Stimulated activated CD8-positive, alpha-beta memory T cell treated with anti-CD3 and anti-CD28 coated beads, Interleukin-15, amount 100 ng/mL, for 48 hours (primary cell): ENCODE measurements at places on chromosomes 16 and 17.

DNA sequence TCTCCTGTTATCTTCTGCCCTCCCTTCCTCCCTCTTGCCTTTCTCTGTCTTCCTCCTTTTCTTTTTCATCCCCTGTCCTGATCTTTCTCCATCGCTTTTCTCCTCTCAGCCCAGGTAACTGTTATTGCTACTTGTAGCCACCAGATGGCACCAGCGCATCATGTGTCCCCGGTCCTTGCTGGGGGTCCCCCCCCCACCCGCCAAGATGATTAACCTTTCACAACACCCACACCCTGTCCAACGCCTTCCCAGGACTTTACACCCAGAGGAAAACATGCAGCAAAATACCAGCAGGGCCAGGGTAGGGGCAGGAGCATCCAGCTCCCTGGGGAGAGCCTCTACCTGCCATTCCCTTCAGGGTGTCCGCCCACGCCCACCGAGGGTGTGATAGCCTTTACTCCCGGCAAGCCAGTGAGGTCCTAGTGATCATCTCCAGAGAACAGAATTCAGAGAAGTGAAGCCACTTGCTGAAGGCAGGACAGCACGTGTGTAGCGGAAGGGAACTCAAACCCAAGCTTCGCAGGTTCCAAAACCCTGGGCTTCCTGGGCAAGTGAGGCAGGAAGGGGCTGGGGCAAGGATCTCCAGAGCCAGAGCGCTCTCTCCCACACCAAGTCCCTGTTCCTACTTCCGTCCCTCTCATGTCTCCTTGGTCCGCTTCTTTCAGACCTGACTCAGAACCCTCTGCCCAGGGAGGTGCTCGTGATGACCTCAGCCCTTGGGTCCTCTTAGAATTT, 13.4 kb upstream of the TAC4 start:
- DNase-seq, result no peak

DNA sequence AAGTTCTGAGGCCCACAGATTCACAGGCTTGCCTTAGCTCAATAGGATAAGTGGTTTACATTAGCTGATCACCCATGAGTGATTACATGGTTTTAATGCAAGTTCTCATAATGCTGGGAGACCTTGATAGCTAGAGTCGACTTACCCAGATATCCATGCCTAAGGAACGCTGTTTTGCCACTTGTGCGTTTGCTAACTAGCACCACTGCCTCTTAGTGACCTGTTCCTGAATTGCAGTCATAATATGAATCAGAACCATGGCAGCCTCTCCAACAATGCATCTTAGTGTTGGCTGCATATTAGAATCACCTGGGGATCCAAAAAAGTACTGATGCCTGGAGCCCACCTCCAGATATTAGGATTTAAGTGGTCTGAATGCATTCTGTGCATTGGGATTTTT, 251.1 kb upstream of the CDH5 start:
- DNase-seq, result no peak

DNA sequence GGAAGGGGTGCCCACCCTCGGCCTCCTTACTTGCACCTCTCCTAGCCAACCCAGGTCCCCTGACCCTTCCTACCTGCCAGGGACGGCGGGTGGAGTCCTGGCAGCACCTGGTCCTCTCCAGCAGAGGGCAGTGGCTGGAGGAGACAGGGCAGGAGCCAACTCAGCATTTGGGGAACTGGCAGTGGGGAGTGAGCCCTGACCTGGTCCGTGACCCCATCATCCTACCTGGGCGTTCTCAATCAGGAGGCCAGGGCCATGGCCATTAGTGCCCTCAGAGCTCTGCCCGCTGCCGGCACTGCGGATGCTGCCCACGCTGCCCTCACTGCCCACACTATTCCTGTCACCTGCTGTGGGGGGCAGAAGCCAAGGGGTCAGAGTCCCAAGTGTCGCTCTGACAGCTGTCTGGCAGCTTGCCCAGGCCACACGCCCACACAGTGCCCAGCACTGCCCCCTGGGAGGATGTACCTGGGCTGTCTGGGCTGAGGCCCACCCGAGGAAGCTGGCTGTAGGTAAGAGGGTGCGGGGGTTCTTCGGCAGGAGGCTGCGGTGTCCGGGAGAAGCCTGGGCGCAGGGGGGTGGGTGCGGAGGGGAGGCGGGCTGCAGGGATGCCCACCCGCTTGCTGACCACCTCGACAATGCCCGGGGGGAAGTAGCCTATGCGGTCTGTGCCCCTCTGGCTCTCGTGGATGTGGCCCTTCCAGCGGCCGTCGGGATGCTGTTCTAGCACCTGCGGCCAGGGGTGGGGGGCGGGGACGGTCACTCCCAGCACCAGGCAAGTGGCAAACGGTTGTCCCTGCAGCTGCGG, 10.8 kb downstream of the CASKIN2 start:
- DNase-seq, result no peak

DNA sequence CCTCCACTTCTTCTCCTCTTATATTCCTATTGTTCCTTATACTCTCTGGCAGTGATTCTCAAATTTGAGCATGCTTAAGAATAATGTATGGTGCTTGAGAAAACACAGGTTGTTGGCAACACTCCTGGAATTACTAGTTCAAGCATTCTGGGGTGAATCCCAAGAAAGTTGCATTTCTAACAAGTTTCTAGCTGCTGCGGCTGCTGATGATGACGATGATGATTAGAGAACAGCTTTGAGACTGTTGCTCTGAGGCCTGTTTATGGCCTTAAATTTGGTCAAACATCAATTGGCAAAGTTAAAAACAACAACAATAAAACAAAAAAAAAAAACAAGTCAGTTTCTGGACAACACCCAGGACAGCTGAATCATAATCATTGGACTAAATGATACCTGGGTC, 961.9 kb downstream of the CDH11 start:
- no peak for DNase-seq

DNA sequence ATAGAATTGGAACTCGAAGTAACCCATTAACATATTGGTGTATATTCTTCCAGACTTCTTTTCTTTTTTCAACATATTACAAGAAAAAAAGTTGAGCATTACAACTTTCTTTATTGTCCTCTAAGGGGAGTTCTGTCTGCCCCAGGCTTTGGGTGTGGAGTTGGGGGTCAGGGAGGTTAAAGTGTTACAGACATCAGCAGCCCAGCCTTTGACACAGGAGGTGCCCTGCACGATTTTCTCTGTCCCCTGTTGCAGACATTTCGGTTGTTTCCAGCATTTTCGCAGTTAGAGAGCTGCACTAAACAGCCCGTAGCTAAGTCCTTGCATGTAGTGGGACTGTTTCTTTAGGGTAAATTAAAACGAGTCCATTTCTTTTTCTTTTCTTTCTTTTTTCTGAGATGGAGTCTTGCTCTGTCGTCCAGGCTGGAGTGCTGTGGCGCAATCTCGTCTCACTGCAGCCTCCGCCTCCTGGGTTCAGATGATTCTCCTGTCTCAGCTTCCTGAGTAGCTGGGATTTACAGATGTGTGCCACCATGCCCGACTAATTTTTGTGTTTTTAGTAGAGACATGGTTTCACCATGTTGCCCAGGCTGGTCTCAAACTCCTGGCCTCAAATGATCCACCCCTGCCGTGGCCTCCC, 13.4 kb upstream of the ADCY7 start:
- no peak for DNase-seq

- DNase-seq, result no peak
Measured at GRCh38 chr16:88835383-88835782, 21.4 kb downstream of the GALNS start.
